Mesothelial cell of epicardium (in vitro differentiated cells): ENCODE measurements at places on chromosomes 11 and 22. TPM values are rescaled to one million over a fixed set of nuclear protein-coding genes. Genes with fewer than 3 reads are reported as not detected.

DNA sequence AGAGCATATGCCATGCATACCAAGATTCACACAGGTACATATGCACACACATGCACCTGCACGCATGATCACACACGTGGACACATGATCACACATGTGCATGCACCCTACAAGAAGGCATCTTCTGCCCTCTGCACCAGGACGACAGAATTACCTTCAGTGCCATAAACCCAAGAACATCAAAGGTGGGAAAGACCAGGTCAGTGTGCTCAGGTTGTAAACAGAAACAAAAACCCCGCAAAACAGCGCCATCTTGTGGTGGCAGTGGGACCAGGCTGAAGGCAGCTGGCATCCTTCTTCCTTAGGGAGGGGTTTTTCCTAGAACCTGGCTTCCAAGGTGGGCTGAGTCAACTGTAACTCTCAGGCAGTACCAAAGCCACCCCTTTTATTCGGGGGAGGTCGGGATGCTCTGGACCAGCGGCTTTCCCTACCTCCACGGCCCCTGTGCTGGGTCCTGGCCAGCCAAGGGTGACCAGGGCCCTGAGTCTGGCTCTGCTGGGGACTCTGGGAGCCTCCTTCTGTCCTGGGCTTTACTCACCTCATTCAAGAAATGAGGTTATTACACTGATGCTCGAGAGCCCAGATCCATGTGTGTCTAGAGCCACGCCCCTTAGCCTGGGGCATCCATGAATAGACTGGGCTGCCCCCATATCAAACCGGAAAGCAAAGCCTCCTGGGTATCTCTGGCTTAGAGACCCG, 69.4 kb upstream of the FGF3 start:
- peaks cover 8% of the 10 kb centered on the region for H3K4me1 ChIP-seq
- H3K27me3 ChIP-seq = peaks cover 48% of the 10 kb centered on the region
- DNase-seq = peak; percentile 59
- H3K27ac ChIP-seq = no peak overlapping the region

GRCh38 chr22:44408829-44409192, 89.2 kb downstream of the RTL6 start:
- H3K27ac ChIP-seq = no peak overlapping the region
- H3K27me3 ChIP-seq = peaks cover 9% of the 10 kb centered on the region
- H3K4me3 ChIP-seq = no peak overlapping the region
- H3K36me3 ChIP-seq = no peaks in the 10 kb centered on the region
- H3K4me1 ChIP-seq = peaks cover 21% of the 10 kb centered on the region
- no peak for DNase-seq

- no peaks in the 10 kb centered on the region for H3K36me3 ChIP-seq
- no peaks in the 10 kb centered on the region for H3K4me1 ChIP-seq
- H3K4me3 ChIP-seq = no peak overlapping the region
- peak; percentile 26 for DNase-seq
- H3K27me3 ChIP-seq = peaks cover 34% of the 10 kb centered on the region
- no peak overlapping the region for H3K27ac ChIP-seq
Measured at GRCh38 chr22:49325531-49326395, 501.9 kb downstream of the BRD1 start.

GRCh38 chr22:40400159-40400558, 29.8 kb downstream of the SGSM3 start:
- H3K27ac ChIP-seq = peak overlapping the region; percentile 60
- H3K4me3 ChIP-seq = no peak overlapping the region
- no peaks in the 10 kb centered on the region for H3K27me3 ChIP-seq
- peaks cover 24% of the 10 kb centered on the region for H3K36me3 ChIP-seq
- no peak for DNase-seq
- peaks cover 31% of the 10 kb centered on the region for H3K4me1 ChIP-seq

SLC25A18 gene
- 0.35 to 0.60 TPM (median 0.54 TPM) in 3 replicates for total RNA-seq

GRCh38 chr22:50606946-50607658, 6.5 kb downstream of the MAPK8IP2 start:
- no peak for DNase-seq
- no peak overlapping the region for H3K27ac ChIP-seq
- H3K4me1 ChIP-seq = no peaks in the 10 kb centered on the region
- H3K4me3 ChIP-seq = no peak overlapping the region
- H3K27me3 ChIP-seq = peaks cover 71% of the 10 kb centered on the region

GRCh38 chr11:34063061-34063795, 11.7 kb downstream of the CAPRIN1 start:
- peak overlapping the region; percentile 71 for H3K27ac ChIP-seq
- H3K36me3 ChIP-seq = peaks cover 24% of the 10 kb centered on the region
- DNase-seq = no peak
- no peak overlapping the region for H3K4me3 ChIP-seq
- H3K4me1 ChIP-seq = peaks cover 40% of the 10 kb centered on the region

LARGE2 gene
- total RNA-seq = 5.0 to 6.0 TPM (median 5.2 TPM) in 3 replicates

SCN3B gene
- total RNA-seq = 0.14 to 0.35 TPM (median 0.22 TPM) in 3 replicates

DNA sequence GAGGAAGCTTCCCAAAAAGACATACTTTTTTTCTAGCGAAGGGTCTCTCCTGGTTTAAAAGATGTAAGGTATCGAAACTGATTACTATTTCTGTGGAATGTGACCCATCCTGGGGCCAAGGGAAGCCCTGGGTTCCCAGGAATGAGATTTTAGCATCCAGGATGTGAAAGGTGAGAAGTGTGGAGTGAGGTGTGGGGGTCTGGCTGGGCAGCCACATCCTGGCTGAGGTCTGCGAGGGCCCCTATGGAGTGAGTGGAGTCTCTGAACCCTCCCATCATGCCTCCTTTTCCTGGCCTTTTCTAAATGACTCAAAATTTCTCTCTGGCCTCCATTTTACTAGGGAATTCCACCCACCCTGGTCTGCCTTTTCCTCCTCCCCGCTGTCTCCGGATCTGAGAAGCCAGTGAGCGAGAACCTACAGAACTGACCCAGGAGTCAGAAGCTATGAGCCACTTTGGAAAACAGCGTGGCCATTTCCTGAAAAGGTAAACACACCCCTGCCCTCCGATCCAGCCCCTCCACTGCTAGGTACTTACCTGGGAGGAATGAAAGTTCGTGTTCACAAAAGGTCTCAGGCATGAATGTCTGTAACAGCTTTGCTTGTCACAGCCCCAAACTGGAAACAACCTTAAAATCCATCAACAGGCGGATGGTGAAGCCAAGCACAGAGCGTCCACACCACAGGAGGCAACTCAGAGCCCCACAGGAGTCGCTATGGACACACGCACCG, 27.7 kb upstream of the SHANK2 start:
- no peak for DNase-seq
- no peak overlapping the region for H3K4me3 ChIP-seq
- H3K4me1 ChIP-seq = peaks cover 10% of the 10 kb centered on the region
- H3K27ac ChIP-seq = no peak overlapping the region
- H3K36me3 ChIP-seq = no peaks in the 10 kb centered on the region

TNNI2 gene
- total RNA-seq = 0.59 to 1.3 TPM in 2 of 3 replicates, not detected in the other

DNA sequence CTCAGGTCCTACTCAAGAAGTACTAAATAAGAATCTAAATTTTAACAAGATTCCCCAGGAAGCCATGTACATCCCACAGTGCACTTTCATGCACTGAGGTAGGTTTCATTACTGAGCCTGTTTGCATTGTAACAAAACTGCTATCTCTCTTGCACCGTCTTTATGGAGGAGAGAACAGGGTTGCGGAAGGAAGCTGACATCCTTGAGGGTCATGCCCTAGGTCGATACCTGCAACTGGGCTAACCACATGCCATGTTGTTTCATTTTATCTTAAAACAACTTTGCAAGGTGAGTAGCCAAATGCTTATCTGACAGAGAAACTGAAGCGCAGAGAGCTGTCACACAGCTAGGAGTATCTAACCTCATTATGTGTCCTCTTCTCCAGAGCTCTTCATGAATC, 656.3 kb upstream of the TENM4 start:
- DNase-seq = no peak
- H3K4me3 ChIP-seq = no peak overlapping the region
- H3K4me1 ChIP-seq = no peaks in the 10 kb centered on the region
- H3K27me3 ChIP-seq = no peaks in the 10 kb centered on the region
- no peak overlapping the region for H3K27ac ChIP-seq

- H3K4me1 ChIP-seq = peaks cover 3% of the 10 kb centered on the region
- H3K27ac ChIP-seq = no peak overlapping the region
- DNase-seq = no peak
- no peaks in the 10 kb centered on the region for H3K36me3 ChIP-seq
- no peak overlapping the region for H3K4me3 ChIP-seq
Measured at GRCh38 chr11:127632976-127633680, 632.6 kb upstream of the KIRREL3 start.

DNA sequence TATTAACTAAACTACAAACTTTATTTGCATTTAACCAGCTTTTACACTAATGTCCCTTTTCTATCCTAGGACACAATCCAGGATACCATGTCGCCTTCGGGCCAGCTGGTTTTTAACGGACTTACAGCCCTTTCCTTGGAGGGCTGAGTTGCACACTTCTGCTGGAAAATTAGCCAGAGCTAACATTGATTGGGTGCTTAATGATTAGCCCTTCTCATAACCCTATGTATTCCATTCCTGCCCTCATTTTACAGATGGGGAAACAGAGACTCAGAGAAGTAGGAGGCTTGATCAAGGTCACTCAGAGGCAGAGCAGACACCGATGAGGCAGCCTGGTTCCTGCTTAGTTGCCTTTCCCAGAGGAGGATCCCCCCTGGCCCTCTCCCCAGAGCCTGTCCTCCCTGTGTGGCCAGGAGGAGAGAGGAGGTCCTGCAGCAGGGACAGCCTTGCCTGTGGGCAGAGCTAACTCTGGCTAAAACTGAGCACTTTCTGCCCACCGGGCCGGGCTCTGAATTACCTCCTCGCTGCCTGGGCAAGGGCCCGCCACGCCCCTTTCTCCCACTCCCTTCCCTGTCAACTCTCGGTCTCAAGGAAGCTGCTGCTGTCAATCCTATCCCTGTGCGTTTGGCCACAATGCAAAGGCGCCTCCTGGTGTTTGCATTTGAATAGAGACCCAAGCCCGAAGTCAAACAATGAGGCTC, 59.6 kb upstream of the PAX6 start:
- DNase-seq = no peak
- H3K4me1 ChIP-seq = peaks cover 14% of the 10 kb centered on the region
- H3K36me3 ChIP-seq = no peaks in the 10 kb centered on the region
- H3K27ac ChIP-seq = no peak overlapping the region
- peaks cover 14% of the 10 kb centered on the region for H3K27me3 ChIP-seq

OR6T1 gene
- total RNA-seq = not detected in 3 replicates

KCNK4 gene
- total RNA-seq = 0.22 to 0.58 TPM (median 0.27 TPM) in 3 replicates

- no peak overlapping the region for H3K27ac ChIP-seq
- DNase-seq = no peak
Measured at GRCh38 chr11:128288368-128288767, 299.0 kb downstream of the ETS1 start.

- no peaks in the 10 kb centered on the region for H3K36me3 ChIP-seq
- H3K27ac ChIP-seq = no peak overlapping the region
- H3K4me1 ChIP-seq = peaks cover 15% of the 10 kb centered on the region
- no peak overlapping the region for H3K4me3 ChIP-seq
Measured at GRCh38 chr11:44288133-44288526, 21.8 kb downstream of the ALX4 start.

- no peaks in the 10 kb centered on the region for H3K27me3 ChIP-seq
- DNase-seq = no peak
- peak overlapping the region; percentile 3 for H3K27ac ChIP-seq
- peaks cover 22% of the 10 kb centered on the region for H3K36me3 ChIP-seq
- peaks cover 22% of the 10 kb centered on the region for H3K4me1 ChIP-seq
- H3K4me3 ChIP-seq = no peak overlapping the region
Measured at GRCh38 chr22:31891366-31892079, 52.8 kb upstream of the YWHAH start.

DNA sequence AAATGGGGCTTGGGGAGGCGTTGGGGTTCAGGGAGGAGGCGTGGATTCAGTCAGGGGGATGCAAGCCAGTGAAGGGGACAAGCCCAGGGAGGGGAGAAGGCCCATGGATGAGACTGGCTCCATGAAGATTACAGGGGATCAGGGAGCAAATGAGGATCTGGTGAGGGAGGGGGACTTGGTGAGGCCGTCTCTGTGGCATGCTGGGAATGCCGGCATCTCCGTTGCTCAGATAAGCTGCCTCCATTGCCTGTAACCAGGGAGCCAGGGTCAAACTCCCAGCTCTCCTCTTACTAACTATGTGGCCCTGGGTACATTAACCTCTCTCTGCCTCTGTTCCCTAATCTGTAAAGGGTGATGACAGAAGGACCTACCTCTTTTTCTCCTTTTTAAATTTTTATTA, 38.7 kb downstream of the TPBGL start:
- no peak overlapping the region for H3K27ac ChIP-seq
- no peaks in the 10 kb centered on the region for H3K27me3 ChIP-seq
- peaks cover 6% of the 10 kb centered on the region for H3K4me1 ChIP-seq
- DNase-seq = peak; percentile 7

DNA sequence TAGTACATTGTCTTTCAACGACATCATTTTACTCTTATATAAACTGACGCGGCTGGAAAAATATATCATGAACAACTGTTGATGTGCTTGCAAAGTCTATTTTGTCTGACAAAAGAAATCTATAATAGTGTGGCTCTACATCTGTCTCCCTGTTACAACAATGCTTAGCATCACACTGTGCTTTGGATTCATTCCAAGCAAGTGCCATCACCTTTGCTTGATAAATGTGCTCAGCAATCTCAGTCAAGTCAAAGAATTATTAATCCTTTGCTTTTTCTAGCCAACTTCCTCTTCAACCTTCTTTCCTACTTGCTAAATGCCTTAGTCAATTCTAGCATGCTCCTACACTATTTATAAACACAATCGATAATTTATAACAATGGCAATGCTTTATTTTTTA, 140.5 kb downstream of the FCHSD2 start:
- peaks cover 9% of the 10 kb centered on the region for H3K4me1 ChIP-seq
- H3K27me3 ChIP-seq = no peaks in the 10 kb centered on the region
- H3K36me3 ChIP-seq = peaks cover 15% of the 10 kb centered on the region
- no peak for DNase-seq
- no peak overlapping the region for H3K4me3 ChIP-seq

- no peaks in the 10 kb centered on the region for H3K4me1 ChIP-seq
- no peak for DNase-seq
- no peaks in the 10 kb centered on the region for H3K27me3 ChIP-seq
Measured at GRCh38 chr11:10201343-10201742, 92.7 kb downstream of the SBF2 start.

- no peaks in the 10 kb centered on the region for H3K27me3 ChIP-seq
- H3K4me3 ChIP-seq = no peak overlapping the region
- no peak overlapping the region for H3K27ac ChIP-seq
- peaks cover 15% of the 10 kb centered on the region for H3K4me1 ChIP-seq
- no peak for DNase-seq
Measured at GRCh38 chr11:96580476-96581040, 190.7 kb downstream of the JRKL start.

SLC22A8 gene
- total RNA-seq = not detected in 3 replicates

DNA sequence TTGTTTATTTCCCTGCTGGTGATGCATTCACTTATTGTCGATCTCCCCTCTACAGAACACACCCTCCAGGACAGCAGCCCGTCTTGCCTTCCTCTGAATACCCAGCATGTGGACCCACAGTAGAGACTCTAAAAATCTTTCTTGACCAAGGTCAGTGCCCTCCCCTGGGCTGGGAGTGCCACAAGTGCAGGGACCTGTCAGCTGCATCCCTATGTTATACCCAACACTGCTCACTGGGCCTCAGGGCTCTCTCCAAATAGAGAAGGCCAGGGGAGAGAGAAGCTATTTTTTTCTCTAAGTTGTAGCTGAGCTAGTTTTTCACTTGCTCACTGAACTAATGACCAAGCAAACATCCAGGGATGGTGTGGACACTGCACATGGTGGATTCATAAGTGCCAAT, 9.8 kb downstream of the KCNJ1 start:
- no peaks in the 10 kb centered on the region for H3K4me1 ChIP-seq
- H3K36me3 ChIP-seq = no peaks in the 10 kb centered on the region
- H3K27ac ChIP-seq = no peak overlapping the region
- H3K27me3 ChIP-seq = peaks cover 14% of the 10 kb centered on the region
- no peak overlapping the region for H3K4me3 ChIP-seq

GRCh38 chr11:126392633-126393013, 37.1 kb downstream of the ST3GAL4 start:
- H3K27ac ChIP-seq = no peak overlapping the region
- peaks cover 12% of the 10 kb centered on the region for H3K4me1 ChIP-seq
- H3K36me3 ChIP-seq = no peaks in the 10 kb centered on the region
- no peaks in the 10 kb centered on the region for H3K27me3 ChIP-seq
- no peak for DNase-seq
